ENCODE measurements at places on chromosomes 2 and 18. TPM values are rescaled to one million over a fixed set of nuclear protein-coding genes. Genes with fewer than 3 reads are reported as not detected.

GRCh38 chr2:224570328-224570993 lies 14.7 kb downstream of the CUL3 start:
- no peak for DNase-seq

DNA sequence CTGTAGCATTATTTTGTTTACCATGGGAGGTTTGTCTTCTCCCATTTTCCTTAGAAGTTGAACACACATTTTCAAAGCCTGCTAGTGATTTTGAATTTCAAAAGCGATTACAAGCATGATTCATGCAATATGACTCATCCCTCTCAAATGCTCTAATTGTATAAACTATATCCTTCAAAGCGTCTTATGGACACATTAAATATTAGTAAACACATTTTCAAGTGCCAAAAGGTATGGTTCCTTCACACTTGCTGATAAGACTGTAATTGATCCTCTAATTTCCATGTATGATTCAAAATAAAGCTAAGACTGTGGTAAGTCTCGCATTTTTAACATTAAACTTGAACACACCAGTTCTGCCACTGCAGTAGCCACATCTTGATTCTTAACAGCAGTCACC lies 512.9 kb downstream of the LRRTM4 start:
- no peak for DNase-seq

GRCh38 chr2:16256601-16257321 lies 316.4 kb downstream of the MYCN start:
- no peak for DNase-seq

- no peak for DNase-seq
Observed at GRCh38 chr18:31828613-31829012, 67.9 kb upstream of the SLC25A52 start.

DNA sequence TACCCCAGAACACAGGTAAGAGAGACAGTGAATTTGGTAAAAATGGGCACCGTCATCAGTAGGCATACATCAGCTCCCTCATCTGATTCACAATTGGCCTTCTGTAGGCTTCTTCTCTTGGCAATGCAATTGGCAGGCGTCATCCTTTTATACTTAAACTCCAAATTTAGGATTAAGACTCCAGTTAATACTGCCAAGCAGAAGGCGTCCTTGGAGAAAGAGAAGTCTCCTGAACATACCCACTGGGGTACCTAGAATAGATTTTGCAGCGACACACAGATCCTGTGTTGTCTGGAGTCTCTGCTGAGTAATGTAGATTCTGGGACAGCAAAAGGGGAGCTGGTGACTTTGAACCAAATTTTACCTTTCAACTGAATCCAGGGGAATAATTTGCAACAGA lies 592 bp upstream of the METAP1D start:
- DNase-seq, result peak; percentile 16

DNA sequence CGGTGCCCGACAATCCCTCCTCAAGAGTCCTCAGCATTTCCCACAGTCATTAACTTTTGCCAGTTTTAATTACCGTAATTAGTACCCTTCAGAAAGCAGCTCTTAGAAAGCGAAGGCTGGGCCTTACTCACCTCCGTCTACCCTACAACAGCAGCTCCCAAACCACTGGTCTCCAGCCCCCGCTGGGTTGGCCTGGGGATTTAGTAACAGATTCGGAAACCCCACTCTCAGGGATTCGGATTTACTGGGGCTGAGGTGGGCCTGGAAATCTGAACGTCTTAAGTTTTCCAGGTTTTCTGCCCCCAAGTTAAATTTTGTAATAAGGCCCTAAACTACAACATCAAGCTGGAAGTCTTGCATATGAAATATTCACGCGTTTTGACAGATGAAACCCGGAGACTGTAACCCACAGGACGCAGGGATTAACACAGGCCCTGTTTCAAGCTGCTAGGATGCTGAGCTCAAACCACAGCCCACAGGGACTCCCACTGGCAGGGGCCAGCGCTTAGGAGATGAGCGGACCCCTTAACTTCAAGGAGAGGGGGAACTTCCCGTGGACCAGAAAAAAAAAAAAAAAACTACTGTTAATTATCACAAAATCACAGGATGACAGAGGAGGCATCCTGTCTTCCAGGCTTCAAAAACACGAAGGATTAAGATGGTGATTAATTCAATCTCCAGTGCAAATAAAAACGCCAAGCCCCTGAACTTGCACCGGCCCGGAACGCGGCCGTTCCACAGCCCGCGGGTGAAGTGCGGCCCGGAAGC lies 985 bp downstream of the ILKAP start:
- no peak for DNase-seq

DNA sequence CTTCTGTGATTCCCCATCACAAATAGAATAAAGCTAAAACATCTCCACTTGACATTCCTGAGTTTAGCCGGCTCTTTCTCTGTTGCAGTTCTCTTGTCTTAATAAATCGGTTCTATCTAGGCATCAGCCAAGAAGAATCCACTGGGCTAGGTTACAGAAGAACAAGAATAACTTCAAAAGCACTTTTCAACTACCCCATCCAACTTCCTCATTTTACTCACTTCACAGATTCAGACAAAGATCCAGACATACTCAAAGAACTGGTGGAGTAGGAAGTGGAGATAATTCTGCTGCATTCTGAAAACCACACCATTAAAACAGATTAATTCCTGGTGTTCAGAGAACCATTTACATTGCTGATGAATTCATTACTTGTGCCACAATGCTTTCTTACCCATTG lies 9.6 kb upstream of the ALPK2 start:
- DNase-seq, result no peak

DNA sequence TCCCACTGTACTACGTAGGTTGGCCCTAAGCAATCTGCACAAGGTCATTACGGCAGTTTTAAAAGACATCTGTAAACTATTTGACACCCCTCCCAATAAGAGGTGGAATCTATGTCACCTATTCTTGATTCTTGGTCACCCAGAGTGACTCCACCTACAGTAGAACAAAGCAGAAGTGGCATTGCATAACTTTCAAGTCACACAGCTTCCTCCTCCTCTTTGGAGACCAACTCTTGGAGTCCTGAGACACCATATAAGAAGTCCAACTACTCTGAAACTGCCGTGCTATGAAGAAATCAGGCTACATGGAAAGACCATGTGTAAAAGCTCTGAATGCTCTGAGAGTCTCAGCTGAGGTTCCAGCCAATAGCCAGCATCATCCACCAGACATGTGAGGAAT lies 253.5 kb upstream of the CDH20 start:
- no peak for DNase-seq

DNA sequence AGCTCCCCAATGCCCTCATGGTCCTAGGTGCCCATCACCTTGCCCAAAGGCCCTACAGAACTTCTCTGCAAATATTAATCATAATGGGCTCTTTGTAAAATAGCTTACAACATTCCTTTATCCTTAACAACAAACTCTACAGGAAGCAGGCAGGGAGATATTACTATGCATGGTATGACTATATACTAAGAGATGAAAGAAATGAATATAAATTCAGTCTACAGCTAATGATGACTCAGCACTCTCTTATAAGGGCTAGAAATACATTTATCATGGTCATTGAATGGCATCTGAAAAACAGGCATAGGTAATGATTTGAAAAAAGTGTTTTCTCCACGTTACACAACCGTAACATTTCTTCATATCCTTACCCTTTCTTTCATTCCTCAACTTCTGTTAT lies 254.8 kb upstream of the DSEL start:
- no peak for DNase-seq

DNA sequence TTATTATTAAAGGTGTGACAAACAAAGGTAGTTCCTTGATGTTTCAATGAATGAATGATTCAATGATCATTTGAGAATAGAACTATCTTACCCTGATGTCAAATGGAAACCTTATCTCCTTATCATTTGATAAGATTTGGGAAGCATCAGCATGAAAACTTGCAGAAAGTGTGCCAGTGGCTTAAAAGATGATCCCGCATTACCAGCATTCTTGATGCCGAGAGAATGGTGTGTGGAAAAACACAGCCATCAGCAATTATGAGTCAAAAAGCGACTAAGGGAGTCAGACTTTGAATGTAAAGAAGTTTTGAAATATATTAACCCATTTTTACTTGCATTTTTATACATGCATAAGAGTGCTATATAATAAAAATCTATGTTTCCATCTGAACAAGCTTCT lies 93.7 kb downstream of the MAIP1 start:
- DNase-seq, result no peak

DNA sequence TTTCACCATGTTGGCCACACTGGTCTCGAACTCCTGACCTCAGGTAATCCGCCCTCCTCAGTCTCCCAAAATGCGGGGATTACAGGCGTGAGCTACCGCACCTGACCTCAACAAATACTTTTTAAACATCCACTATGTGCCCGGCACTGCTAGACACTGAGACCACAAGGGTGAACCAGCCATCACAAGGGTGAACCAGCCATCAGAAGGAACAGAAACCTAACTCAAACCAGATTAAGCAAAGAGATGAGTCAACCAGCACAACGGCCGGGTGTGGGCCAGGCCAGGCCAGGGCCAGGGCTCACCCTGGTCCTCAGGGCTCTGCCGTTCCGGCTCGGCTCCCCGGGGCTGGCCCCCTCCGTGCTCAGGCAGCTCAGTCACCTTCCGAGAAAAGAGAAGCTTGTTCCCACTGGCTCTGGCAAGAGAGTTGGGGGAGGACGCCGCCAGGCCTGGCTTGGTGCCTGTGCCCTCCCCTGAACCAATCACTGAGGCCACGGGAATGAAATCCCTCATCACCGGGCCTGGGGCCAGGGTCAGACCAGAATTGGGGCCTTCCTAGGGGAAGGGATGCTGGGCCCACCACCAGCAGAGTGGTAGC lies 4.4 kb downstream of the TEX44 start:
- no peak for DNase-seq

DNA sequence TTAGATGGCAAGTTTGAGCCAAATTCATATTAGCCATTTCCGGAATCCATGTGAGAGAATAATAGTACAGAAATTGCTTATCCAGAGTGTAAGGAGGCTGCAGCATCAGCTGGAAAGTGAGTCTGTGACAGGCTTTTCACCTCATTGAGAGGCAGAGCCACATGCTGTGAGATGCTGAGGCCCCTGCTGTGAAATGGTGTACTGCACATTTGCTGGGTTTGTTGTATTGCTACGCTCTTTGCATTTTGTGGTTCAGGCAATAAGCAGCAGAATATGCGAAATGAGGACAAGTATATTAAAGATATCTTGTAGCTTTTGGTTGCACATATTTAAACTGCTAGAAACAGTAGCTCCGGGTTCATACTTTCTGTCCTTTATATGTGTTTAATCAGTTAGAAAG lies 37.0 kb downstream of the NABP1 start:
- DNase-seq, result no peak

GRCh38 chr2:190110699-190111098 lies 48.2 kb upstream of the MSTN start:
- DNase-seq, result no peak

DNA sequence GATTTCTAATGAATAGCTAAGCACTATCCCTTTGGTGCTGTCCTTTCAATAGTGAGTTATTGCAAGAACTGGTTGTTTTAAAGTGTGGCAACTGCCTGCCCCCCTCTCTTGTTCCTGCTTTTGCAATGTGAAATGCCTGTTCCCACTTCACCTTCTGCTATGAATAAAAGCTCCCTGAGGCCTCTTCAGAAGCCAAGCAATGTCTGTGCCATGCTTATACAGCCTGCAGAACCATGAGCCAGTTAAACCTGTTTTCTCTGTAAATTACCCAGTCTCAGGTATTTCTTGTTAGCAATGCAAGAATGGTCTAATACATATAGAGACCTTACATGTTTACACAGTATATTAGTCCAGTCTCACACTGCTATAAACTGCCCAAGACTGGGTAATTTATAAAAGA lies 15.0 kb upstream of the METTL21A start:
- no peak for DNase-seq

- no peak for DNase-seq
Observed at GRCh38 chr2:181649436-181649979, 7.4 kb downstream of the CERKL start.

DNA sequence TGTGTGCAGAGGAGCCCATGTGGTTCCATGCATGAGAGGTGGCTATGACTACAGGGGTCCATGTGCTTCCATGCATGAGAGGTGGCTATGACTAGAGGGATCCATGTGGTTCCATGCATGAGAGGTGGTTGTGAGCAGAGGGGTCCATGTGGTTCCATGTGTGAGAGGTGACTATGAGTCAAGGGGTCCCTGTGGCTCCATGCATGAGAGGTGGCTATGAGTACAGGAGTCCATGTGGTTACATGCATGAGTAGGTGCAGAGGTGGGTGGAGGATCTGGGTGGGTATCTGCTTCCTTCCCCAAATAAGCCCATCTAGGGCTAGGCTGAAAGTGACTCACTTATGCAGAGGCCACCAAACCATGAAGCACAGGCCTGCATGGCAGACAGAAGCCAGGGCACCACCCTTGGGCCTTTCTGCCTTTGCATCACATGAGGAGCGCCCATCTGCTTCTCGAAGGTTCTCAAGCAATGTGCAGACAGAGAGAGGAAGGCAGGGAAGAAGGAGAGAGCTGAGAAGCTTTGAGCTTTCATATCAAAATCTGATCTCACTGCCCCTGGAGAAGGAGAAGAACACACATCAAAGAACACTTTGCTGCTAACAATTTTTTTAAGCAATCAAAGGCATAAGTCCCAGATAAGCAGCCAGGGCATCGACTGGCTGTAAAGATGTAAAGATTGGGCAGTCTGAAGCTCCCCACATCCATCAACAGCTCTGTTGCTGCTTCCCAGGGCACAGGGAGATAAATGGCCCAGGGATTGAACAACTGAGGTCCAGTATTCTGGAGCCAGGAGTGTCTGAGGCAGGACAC lies 137.6 kb downstream of the TNS1 start:
- no peak for DNase-seq

- DNase-seq, result no peak
Observed at GRCh38 chr2:9297156-9297555, 90.5 kb downstream of the ASAP2 start.

DNA sequence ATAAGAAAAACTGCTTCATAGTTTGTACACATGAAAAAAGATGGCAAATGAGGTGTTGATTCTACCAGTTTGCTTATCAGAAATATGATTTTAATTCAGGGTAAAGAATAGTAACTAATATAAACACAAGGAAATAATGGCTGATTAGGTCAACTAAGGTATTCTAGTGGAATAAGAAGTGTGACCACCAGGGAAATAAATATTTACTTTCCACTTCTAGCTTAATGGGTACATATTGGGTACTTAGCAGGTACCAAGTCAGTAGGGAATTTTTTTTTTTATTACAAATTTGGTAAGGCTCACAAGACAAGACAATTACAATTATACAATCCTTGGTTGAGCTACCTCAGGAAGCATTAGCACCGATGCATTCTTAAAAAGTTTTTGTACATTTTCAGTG lies 135.7 kb downstream of the PLEKHA3 start:
- DNase-seq, result no peak

- DNase-seq, result no peak
Observed at GRCh38 chr2:207427986-207428385, 101.8 kb upstream of the CREB1 start.

GRCh38 chr18:78241535-78242253 lies 737.9 kb upstream of the SALL3 start:
- no peak for DNase-seq

Gene NTSR2
- 0.82 TPM for total RNA-seq

Gene LRATD1
- 29.8 TPM for total RNA-seq

Gene SERPINB12
- not detected for total RNA-seq

Gene KCNE4
- total RNA-seq, result 2.4 TPM

Gene ESPNL
- total RNA-seq, result under 0.01 TPM

Gene ARHGAP25
- 1.2 TPM for total RNA-seq

Gene HK2
- 3.7 TPM for total RNA-seq

Gene RBM44
- total RNA-seq, result 5.3 TPM

Gene APOB
- total RNA-seq, result 0.41 TPM

Gene ATOH8
- total RNA-seq, result 2.0 TPM

Gene SP100
- total RNA-seq, result 4.1 TPM

Gene SERPINB7
- total RNA-seq, result not detected

Gene CIB4
- not detected for total RNA-seq

Gene STK16
- total RNA-seq, result 12.2 TPM

Data from frontal cortex (tissue), 4 donors.